ENCODE measurements at places on chromosomes 4 and X.
A peak's percentile ranks its signal among the peaks of the same experiment; 100 is the strongest.

- no peak for DNase-seq
Observed at GRCh38 chr4:64248186-64248585, 161.1 kb downstream of the TECRL start.

DNA sequence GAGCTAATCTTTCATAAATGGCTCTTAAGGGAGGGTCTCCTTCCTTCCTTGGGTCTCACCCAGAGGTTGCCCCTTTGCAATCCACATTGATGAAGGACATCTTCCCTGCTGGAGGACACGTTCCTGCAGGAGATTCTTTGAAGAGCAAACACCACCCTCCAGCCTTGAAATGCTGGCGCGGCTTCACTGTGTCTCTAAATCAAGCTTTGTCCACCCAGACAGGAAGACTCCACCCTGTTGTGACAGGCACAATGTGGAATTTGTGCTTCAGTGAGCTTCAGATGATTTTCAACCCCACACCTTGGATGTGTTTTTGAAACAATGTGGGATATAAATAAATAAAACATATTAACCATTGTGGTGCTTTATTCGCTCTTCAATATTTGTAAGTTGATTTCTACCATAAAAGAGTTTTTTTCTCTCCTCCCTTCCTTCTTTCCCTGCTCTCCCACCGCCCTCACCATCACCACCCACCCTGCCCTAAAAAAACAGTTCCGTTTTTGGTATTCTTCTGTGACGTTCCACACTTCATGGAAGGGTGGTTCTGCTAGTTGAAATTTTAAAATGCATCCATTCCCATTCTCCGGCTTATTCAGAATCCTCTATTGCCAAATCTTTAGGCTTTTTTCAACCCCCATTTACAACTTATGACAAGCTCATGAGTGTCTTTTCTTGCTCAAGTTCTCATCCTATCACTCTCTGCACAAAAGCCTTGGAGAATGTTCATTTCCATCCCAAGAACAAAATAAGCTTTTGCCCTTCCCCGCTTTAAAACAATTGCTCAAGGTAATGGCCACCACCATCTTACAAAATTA, 264.3 kb downstream of the RAPGEF2 start:
- DNase-seq = no peak

DNA sequence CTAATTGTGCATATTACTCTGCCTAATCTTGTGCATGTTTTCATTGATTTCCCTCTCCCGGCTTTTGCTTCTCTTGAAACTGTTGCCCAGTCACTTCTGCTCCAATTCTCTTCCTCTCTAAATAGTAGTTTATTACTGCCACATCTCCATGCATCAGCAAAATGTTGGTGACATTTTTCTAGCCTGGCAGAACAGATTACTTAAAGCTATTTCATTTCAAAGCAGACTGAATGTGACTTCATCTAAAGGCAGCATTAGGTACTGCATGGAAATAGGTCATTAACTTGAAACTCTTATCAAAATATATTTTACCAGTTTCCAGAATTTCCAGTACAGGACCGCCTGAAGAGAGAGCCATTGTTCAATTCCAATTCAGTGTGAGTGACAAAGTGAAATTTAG, 52.4 kb downstream of the HPGDS start:
- DNase-seq = no peak

DNA sequence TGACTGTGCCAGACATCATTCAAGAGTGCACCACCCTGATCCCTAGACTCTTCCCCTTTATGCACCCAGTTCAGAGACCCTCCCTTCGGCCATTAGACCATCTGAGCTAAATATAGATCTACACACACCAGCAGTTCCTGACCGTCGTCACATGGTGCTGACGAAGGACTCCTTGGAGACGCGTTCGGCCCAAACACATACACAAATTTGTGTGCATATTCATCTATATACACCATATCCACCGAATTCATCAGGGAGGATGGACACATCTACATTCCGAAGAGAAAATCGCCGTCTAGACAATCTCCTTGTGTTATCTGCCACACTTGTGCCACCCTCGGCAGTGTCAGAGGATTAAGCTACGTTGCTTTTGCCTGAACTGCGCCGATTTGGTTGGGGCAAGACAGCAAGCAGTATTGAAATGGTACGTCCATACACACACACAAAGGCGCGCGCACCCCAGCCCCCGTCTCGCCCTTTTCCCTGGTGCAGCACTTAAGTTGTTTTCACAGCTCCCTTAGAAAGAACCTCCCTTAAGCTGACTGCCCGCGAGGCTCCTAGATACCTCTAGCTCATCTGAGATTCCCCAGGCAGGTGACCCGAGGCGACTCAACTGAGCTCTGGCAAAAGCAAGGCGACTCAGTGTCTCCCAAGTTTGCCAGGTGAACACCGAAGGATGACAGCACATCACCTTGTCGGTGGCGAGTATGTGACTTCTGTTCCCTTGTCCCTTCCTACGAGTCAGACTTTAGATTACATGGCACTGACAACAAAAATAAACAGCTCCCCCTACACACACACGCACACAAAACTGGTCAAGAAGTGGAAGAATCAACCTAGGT, 1.0 kb downstream of the RASGEF1B start:
- peak; percentile 7 for DNase-seq
